NCI-H1092 treated with DMSO at 0.1 percent for 48 hours (cell line): ENCODE measurements at places on chromosomes 3 and 15.

GRCh38 chr3:70805061-70805889 lies 492.8 kb upstream of the MDFIC2 start:
- DNase-seq = no peak

DNA sequence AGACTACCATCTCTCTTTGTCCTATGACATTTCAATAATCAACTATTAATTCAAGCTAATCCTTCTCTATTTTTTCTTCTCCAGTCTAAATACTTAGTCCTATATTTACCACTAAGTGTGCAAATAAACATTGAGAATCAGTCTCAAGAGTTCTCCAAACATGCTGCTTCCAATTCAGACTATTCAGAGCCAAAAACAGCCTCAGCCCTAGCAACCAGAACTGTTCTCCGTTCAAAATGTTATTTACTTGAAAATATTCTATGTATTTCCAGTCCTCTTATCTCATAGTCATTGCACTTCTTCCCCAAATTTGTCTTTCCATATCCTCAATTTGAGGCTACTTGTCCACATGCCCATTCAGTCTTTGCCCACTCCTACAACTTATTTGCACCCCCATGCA lies 805.5 kb downstream of the IGSF11 start:
- DNase-seq = no peak

GRCh38 chr3:152317956-152318355 lies 49.2 kb downstream of the MBNL1 start:
- DNase-seq = no peak

DNA sequence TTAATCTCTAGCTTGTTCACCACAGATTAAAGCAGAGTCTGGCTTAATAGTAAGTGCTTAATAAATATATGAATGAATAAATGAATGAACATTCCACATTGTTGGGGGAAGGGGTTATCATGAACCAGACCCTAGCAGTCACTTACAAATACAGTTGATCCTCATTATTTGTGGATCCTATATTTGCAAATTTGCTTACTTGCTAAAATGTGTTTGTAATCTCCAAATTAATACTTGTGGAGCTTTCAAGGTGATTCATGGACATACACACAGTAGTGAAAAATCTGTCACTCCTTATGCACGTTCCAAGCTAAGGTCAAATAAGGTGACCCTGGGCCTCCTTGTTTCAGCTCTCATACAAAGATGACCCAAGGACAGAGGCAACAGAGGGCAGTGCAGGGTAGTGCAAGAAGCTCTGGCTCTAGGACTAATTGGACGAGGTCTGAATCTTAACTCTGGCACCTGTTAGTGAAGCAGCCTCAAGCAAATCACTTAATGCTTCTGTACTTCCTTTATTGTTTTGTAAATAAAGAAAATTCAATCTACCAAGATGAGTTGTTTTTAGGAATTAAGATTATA lies 112.8 kb upstream of the C2CD4B start:
- no peak for DNase-seq

- DNase-seq = no peak
Measured at GRCh38 chr3:160099834-160100233, 111.2 kb downstream of the IL12A start.

GRCh38 chr3:65577843-65578430 lies 460.8 kb downstream of the MAGI1 start:
- DNase-seq = no peak

- DNase-seq = no peak
Measured at GRCh38 chr3:173199568-173199967, 58.5 kb upstream of the SPATA16 start.
